ENCODE measurements at places on chromosomes 6 and 20. TPM values are rescaled to one million over a fixed set of nuclear protein-coding genes. Genes with fewer than 3 reads are reported as not detected.

- H3K4me1 ChIP-seq, result peaks cover 6% of the 10 kb centered on the region
- H3K36me3 ChIP-seq, result no peaks in the 10 kb centered on the region
- H3K27ac ChIP-seq, result no peak overlapping the region
- no peaks in the 10 kb centered on the region for H3K27me3 ChIP-seq
Measured at GRCh38 chr6:121849477-121849876, 414.0 kb downstream of the GJA1 start.

DCBLD1 gene
- 33.2 TPM for total RNA-seq

GRCh38 chr20:5595744-5596143 lies 154.5 kb upstream of the SHLD1 start:
- H3K36me3 ChIP-seq, result peaks cover 16% of the 10 kb centered on the region
- no peaks in the 10 kb centered on the region for H3K27me3 ChIP-seq

DNA sequence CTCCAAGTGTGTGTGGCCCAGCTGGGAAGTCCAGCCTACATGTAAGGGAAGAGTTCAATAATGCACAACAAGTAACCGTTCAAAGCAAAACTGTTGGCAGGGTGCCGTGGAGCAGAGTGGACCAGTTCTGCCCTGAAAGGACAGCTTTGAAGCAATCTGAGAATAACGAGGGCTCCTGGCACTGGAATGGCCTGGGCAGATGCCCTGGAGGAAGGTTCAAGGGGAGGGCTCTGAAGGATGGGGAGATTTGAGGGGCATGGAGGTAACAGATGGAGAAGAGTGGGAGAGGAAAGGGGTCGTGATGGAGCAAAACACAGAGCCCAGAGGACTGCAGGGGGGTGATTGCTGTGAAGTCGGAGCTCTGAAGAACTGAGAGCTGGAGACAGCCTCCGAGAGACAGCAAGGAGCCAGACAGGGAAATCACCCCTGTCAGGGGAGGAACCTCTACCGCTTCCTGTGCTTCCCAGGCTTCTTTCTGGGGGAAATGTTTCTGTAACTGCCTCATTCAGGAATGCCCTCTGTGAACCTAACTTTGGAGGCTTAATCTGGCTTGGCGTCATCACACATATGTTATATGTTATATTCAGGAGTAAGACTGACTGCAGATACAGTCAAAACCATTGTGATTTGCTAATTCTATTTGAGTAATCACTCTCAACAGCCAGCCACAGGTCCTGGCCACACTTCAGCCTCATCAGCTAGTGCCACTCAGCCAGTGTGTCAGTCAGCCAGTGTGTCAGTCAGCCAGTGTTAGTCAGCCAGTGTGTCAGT lies 41.2 kb downstream of the ZC3H12D start:
- no peaks in the 10 kb centered on the region for H3K4me1 ChIP-seq
- H3K36me3 ChIP-seq, result no peaks in the 10 kb centered on the region
- no peak for DNase-seq
- H3K27ac ChIP-seq, result no peak overlapping the region

DNA sequence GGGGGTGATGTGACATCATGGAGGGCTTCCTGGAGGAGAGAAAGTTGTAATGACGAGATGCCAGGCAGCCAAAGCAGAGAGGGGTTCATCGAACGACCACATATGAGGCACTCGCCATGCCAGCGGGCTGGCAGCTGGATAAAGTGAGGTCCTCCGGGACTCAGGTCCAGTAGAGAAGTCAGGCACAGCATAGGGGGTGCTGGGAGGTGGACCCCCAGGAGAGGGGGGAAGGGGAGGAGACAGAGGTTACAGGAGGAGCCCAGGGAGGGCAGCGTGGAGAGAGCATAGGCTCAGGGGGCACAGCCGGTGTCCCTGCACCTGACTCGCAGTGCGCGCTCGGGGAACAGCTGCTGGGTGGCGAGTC lies 174.7 kb downstream of the BMP7 start:
- H3K4me3 ChIP-seq, result no peak overlapping the region
- H3K27me3 ChIP-seq, result no peaks in the 10 kb centered on the region
- H3K36me3 ChIP-seq, result no peaks in the 10 kb centered on the region
- H3K27ac ChIP-seq, result no peak overlapping the region
- H3K4me1 ChIP-seq, result no peaks in the 10 kb centered on the region

GRCh38 chr20:38117205-38117604 lies 47.9 kb downstream of the TGM2 start:
- no peak for DNase-seq
- H3K4me1 ChIP-seq, result peaks cover 25% of the 10 kb centered on the region
- H3K36me3 ChIP-seq, result no peaks in the 10 kb centered on the region
- H3K27ac ChIP-seq, result peak overlapping the region; percentile 21
- no peak overlapping the region for H3K4me3 ChIP-seq

- H3K27ac ChIP-seq, result peak overlapping the region; percentile 68
- no peak for DNase-seq
- H3K27me3 ChIP-seq, result no peaks in the 10 kb centered on the region
- peaks cover 8% of the 10 kb centered on the region for H3K4me1 ChIP-seq
- H3K36me3 ChIP-seq, result peaks cover 42% of the 10 kb centered on the region
Measured at GRCh38 chr20:37228656-37229055, 33.0 kb downstream of the GHRH start.

KIF6 gene
- not detected for total RNA-seq

GRCh38 chr6:132590362-132590761 lies 821 bp upstream of the TAAR5 start:
- H3K4me1 ChIP-seq, result no peaks in the 10 kb centered on the region
- no peak overlapping the region for H3K4me3 ChIP-seq
- no peak overlapping the region for H3K27ac ChIP-seq
- no peaks in the 10 kb centered on the region for H3K36me3 ChIP-seq
- DNase-seq, result no peak

TXLNB gene
- 0.81 TPM for total RNA-seq

SMPDL3A gene
- 4.2 TPM for total RNA-seq

- H3K27ac ChIP-seq, result no peak overlapping the region
- H3K4me3 ChIP-seq, result no peak overlapping the region
- no peaks in the 10 kb centered on the region for H3K36me3 ChIP-seq
- no peak for DNase-seq
Measured at GRCh38 chr6:114195027-114195365, 147.8 kb downstream of the HS3ST5 start.

DNA sequence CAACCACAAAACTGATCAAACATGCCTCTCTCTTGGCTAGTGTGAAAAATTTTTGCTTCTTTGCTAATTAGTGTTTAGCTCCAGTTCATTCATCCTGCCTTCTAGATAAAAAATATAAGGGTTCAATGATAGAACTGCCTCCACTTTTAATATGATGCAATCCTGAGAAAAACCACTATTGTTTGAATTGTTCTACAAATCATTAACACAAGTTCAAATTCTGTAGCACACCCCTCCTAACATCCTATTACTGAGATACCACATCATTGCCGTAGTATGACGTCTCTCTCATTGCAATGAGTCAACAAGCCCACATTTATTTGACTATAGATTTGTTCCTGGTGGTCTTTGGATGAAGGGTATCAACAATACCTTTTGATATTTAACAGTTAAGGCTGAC lies 365.8 kb upstream of the OPRM1 start:
- no peak overlapping the region for H3K4me3 ChIP-seq
- H3K27ac ChIP-seq, result no peak overlapping the region
- no peaks in the 10 kb centered on the region for H3K36me3 ChIP-seq
- no peaks in the 10 kb centered on the region for H3K27me3 ChIP-seq

DNA sequence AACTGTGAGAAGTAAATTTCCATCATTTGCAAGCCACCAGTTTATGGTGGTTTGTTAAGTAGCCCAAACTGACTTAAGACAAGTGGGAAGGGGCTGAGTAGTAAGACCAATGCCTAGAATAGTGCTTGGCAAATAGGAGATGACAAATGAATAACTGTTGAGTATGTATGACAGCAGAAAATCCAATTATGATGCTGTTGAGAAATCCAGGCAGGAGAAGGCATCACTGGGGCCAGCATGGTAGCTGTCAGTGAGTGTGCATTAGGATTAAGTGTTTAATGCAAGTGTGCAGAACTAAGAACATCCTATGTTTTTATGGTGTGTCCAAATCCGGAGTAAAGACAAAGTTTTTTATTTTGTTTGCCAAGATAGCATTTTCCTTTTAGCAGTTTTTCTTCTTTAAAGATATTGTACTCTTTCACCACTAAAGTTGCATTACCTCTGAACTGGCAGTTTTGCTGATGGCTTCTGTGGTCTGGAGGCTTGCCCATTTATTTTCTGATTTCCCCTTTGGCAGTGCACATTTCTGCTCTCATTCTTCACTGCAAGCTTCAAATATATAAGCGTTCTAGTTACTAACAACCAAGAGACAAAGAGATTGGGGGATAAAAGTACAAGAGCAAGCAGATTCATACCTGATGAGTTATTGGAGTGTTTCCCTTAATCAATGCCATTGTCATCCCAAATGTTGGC lies 289.7 kb downstream of the KCNQ5 start:
- H3K36me3 ChIP-seq, result no peaks in the 10 kb centered on the region
- no peak for DNase-seq
- H3K4me3 ChIP-seq, result no peak overlapping the region
- peaks cover 18% of the 10 kb centered on the region for H3K4me1 ChIP-seq

DNA sequence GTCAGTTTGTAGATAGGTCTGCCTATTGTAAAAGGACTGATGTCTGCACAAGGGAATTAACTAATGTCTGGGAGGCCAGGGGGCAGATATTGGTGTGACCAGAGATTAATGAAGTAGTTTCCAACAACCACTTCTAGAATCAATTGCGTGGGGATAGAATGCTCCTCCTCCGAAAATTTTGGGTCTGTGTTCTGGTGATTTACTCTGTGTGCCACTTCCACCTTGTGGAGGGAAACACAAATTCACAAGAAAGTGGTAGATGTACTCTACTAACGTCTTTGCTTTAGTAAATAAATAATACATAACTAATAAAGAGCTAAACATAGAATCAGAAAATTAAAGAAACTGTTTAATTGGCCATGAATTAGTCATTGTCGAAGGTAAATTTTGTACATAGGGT lies 25.5 kb downstream of the TMEM14A start:
- H3K4me3 ChIP-seq, result no peak overlapping the region
- no peaks in the 10 kb centered on the region for H3K27me3 ChIP-seq
- no peak for DNase-seq
- no peaks in the 10 kb centered on the region for H3K4me1 ChIP-seq

- H3K27ac ChIP-seq, result no peak overlapping the region
- H3K4me1 ChIP-seq, result no peaks in the 10 kb centered on the region
- no peaks in the 10 kb centered on the region for H3K27me3 ChIP-seq
Measured at GRCh38 chr6:35007016-35007415, 118.0 kb downstream of the ANKS1A start.

RNF182 gene
- not detected for total RNA-seq

- H3K4me1 ChIP-seq, result peaks cover 46% of the 10 kb centered on the region
- DNase-seq, result no peak
- H3K36me3 ChIP-seq, result no peaks in the 10 kb centered on the region
- peak overlapping the region; percentile 9 for H3K4me3 ChIP-seq
Measured at GRCh38 chr20:34896086-34896621, 19.7 kb downstream of the ACSS2 start.

GRCh38 chr6:118468682-118469465 lies 79.2 kb upstream of the PLN start:
- no peak for DNase-seq
- H3K27me3 ChIP-seq, result no peaks in the 10 kb centered on the region
- no peak overlapping the region for H3K27ac ChIP-seq
- H3K4me3 ChIP-seq, result no peak overlapping the region
- no peaks in the 10 kb centered on the region for H3K36me3 ChIP-seq
- peaks cover 19% of the 10 kb centered on the region for H3K4me1 ChIP-seq

MOG gene
- total RNA-seq, result not detected

BTNL2 gene
- not detected for total RNA-seq

- DNase-seq, result no peak
- no peaks in the 10 kb centered on the region for H3K27me3 ChIP-seq
- peak overlapping the region; percentile 89 for H3K27ac ChIP-seq
- peak overlapping the region; percentile 89 for H3K4me3 ChIP-seq
- H3K4me1 ChIP-seq, result peaks cover 48% of the 10 kb centered on the region
Measured at GRCh38 chr6:116254297-116255056, 602 bp upstream of the TSPYL4 start.

- no peak for DNase-seq
- no peak overlapping the region for H3K4me3 ChIP-seq
- H3K27me3 ChIP-seq, result no peaks in the 10 kb centered on the region
- no peak overlapping the region for H3K27ac ChIP-seq
- H3K36me3 ChIP-seq, result no peaks in the 10 kb centered on the region
- no peaks in the 10 kb centered on the region for H3K4me1 ChIP-seq
Measured at GRCh38 chr6:106063448-106063850, 22.7 kb upstream of the PRDM1 start.

GRCh38 chr6:90343576-90343975 lies 46.9 kb upstream of the BACH2 start:
- no peaks in the 10 kb centered on the region for H3K4me1 ChIP-seq
- H3K4me3 ChIP-seq, result no peak overlapping the region
- H3K36me3 ChIP-seq, result no peaks in the 10 kb centered on the region
- no peaks in the 10 kb centered on the region for H3K27me3 ChIP-seq
- no peak overlapping the region for H3K27ac ChIP-seq

DNA sequence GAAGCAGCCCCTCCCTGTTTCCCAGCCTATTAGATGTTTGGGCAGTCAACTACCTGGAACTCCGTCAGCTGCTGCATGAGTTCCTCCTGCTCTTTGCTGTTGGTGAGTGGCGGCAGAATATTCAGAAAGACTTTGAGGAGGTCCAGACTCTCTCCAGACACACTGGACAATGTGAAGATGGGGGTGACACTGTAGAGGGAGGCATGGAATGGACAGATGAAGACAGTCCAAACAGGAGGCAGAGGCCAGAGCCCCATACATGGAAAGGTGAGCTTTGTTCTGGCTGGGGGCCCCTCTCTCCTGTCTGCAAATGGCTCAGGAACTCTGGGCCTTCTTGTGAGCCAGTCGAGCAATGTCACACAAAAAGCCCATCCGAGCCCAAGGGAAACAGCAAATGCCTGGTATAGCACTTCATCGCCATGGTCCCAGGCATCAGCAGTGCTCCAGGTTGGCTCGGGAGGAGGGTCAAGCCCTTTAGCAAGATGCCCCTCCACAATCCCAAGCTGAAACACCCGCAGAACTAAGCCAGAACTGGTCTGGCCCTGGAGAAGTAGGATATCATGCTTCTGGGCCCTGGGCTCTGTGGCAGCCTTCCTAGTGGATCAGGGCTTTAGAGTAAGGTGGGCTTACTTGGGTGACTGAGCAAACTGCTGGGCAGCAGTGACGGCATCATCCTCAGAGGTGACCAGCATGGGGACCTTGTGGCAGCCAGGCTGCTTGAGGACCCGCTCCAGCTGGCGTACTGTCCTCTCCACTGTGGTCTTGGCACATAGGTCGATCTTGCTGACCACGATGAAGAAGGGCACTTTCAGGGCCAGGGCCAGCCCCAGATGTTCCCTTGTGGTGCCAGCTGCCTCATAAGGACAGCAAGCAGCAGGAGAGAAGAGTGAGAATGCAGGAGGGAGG lies 4.9 kb downstream of the GTPBP2 start:
- H3K4me1 ChIP-seq, result peaks cover 7% of the 10 kb centered on the region
- no peaks in the 10 kb centered on the region for H3K27me3 ChIP-seq
- H3K27ac ChIP-seq, result no peak overlapping the region
- no peak for DNase-seq
- no peak overlapping the region for H3K4me3 ChIP-seq

AGER gene
- total RNA-seq, result 3.8 TPM

- H3K36me3 ChIP-seq, result no peaks in the 10 kb centered on the region
- H3K4me3 ChIP-seq, result no peak overlapping the region
- H3K4me1 ChIP-seq, result no peaks in the 10 kb centered on the region
- H3K27me3 ChIP-seq, result no peaks in the 10 kb centered on the region
- DNase-seq, result no peak
- no peak overlapping the region for H3K27ac ChIP-seq
Measured at GRCh38 chr6:15781890-15782289, 119.1 kb upstream of the DTNBP1 start.
